CD4-positive, alpha-beta T cell treated with Interleukin-6 at 100 ng/mL for 8 hours (primary cell): ENCODE measurements at places on chromosomes 16 and 17.

- DNase-seq = peak; percentile 30
These were observed 2.6 kb downstream of the KAT2A start for GRCh38 chr17:42118545-42118944.

GRCh38 chr17:307741-308507 is 44.7 kb downstream of the RPH3AL start:
- no peak for DNase-seq

DNA sequence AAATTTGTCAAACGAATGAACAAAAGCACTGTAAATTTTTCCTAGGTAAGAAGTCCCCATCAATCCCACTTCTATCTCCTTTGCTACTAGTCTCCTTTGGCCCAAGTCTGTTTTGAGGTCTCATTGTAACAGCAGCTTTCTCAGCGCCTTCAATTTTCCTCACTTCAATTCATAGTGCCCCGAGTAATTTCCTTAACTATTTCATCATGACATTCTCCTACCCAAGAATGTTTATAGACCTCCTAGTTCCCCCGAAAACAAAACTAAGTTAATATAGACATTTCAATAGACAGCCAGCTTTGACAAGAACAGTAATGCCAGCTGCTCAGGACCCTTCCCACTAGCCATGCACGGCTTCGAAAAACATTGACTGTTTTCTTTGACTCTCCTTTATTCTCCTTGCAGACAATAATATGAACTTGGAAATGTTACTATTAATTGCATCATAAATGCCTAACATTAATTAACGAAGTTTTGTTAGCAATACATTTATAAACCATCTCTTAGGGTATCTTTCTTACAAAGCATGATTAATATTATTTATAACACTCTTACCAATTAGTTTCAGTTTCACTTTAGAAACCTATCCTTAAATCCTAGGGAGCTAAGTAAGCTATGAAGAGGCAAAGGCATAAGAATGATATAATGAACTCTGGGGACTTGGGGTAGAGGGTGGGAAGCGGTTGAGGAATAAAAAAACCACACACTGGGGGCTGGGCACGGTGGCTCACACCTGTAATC is 22.8 kb downstream of the GLG1 start:
- no peak for DNase-seq

GRCh38 chr17:81382851-81383250 is 12.4 kb upstream of the BAHCC1 start:
- no peak for DNase-seq

DNA sequence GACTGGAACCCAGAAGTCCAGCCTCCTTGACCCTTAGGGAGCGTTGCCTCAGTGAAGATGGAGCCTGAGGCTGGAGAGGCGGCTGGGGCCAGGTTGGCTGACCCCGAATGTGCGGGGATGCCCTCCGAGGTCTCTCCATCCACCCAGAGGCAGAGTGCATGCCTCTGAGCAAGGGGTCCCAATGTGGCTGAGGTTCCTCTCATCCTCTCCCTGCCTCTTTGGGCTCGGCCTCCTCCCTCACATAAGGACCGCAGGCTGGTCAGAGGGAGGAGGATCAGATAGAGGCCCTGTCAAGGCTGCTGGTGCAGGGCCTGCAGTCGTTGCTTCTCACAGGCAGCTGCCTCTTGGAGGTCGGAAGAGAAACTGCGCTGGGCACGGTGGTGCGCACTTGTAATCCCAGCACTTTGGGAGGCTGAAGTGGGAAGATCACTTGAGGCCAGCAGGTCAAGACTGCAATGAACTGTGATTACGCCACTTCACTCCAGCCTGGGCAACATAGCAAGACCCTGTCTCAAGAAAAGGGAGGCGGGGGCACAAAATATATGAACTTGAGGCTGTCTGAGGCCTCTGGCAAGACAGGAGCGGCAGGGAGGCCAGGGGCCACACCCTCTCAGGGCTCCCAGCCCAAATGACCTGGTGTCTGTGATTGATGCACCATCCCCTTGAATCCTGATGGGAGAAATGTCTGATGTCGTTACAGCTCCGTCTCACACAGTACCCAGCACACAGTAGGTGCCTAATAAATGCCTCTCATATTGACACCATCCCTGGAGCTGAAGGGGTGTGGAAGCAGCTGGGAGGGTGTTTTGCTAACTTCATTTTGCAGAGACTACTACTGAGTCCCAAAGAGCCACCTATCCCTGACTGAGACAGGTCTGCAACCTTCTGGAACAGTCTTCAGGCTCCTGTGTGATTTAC is 220.1 kb upstream of the GSE1 start:
- DNase-seq = no peak

DNA sequence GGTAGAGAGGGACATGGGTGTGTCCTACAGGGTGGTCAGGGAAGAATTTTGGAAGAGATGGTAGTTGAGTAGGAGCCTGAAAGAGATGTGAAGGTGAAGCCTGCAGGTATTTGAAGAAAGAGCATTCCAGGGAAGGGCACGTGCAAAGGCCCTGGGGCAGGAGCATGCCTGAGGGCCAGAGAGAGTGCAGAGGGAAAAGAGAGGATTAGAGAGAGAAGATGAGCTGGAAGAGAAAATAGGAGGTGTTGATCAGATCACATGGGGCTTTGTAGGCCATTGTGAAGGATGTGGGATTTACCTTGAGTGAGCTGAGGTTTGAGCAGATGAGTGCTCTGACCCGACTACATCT is 455.0 kb downstream of the HAPSTR1 start:
- DNase-seq = no peak

DNA sequence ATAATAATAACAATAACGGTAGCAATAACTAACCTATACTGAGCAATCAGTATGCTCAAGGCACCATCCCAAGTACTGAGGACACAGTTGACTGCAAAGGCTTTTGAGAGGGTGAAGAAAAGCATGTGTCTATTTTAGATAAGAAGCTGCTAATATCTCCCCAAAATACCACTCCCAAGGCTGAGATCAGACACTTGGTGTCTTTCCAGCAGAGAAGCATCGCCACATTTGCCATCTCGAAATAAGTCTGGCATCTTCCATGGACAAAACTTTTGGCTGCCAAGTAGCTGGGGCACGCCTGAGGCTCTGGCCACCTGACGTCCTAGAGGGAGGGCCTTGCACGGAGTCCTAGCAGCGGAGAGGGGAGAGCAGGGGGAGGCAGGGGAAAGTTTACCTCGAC is 39.0 kb downstream of the ZNF423 start:
- no peak for DNase-seq

GRCh38 chr16:30958175-30959079 is 873 bp downstream of the SETD1A start:
- DNase-seq = no peak

DNA sequence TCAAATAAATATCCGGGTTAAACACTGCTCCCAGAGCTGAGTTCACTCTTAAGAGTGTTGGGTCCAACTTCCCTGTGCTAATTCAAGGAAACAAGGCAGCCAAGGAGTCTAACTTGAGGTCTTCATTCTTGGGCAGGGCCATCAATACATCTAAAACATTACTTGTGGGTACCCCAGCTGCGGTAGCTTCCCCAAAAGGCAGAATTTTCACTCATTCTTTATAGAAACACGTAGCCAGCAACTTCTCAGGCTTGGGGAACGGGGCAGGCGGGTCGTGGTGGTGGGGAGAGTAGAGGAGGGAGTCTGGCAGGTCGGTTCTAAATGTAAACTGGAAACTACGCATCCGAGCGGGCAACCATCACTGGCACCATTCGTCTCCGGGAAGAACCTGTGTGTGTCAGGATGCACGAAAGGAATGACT is 666 bp upstream of the METTL9 start:
- DNase-seq = peak; percentile 9

GRCh38 chr16:88039591-88039990 is 88.4 kb downstream of the BANP start:
- no peak for DNase-seq

- DNase-seq = no peak
These were observed 39.6 kb downstream of the HLF start for GRCh38 chr17:55304171-55304859.

GRCh38 chr17:50396261-50397110 is 837 bp downstream of the LRRC59 start:
- DNase-seq = no peak

- DNase-seq = no peak
These were observed 8.1 kb downstream of the SLC5A11 start for GRCh38 chr16:24853830-24854229.

DNA sequence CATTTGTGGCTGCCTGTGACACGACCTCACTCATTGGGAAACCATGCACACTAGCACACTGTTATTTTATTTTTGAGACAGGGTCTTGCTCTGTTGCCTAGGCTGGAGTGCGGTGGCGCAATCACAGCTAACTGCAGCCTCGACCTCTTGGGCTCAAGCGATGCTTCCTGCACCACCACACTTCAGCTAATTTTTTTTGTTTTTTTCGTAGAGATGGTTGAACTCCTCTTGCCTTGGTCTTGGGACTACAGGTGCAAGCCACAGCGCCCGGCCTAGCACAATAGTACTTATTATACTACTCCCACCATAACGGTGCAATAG is 2.8 kb upstream of the NPTX1 start:
- DNase-seq = no peak

DNA sequence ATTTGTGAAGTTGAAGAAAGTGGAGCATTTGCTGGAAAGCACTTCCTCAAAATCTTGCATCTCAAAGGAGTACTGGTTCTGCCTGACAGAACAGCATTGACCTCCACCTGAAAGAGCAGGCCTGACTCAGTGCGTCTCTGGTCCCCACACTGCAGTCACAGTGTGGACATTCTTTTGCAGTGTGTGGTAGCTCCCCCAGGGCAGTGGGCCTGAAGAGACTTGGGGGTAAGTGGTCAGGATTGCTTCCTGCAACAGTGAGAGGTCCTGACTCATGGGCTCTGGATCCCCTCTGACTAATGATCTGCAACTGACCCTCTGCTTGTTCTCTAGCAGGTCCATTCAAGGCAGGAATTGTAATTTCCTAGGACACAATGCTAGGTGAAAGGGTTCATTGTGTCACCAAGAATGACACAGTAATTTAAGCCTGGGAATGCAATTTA is 204.9 kb upstream of the KCNJ16 start:
- DNase-seq = no peak

- no peak for DNase-seq
These were observed 270.6 kb upstream of the PMFBP1 start for GRCh38 chr16:72442385-72443158.

GRCh38 chr16:12447556-12447955 is 356.1 kb downstream of the CPPED1 start:
- no peak for DNase-seq

GRCh38 chr16:73289232-73289631 is 241.3 kb upstream of the ZFHX3 start:
- DNase-seq = no peak

DNA sequence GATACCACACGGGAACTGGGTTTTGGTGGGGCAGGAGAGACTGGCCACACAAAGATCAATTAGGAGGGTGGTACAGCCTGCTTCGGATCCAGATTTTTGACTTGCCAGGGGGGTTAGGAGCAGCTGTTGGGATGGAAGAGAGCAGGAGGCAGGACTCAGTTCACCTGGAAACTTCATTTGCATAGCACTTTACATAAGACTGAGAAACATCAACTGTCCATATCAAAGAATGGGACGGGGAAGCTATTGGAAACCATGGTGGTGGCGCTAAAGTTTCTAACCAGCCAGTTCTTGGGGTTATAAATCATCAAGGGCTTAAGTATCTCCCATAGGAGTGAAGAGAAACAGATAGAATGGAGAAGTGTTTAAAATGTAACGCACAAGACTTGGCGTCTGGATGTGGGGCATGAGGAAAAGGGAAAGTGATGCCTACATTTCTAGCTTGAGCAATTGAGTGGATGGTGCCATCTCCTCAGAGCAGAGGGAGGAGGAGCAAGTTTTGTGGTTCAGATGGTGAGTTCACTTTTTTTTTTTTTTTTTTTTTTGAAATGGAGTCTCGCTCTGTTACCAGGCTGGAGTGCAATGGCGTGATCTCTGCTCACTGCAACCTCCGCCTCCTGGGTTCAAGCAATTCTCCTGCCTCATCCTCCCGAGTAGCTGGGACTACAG is 6.4 kb upstream of the SRCAP start:
- no peak for DNase-seq

- DNase-seq = no peak
These were observed 169.8 kb upstream of the SDK2 start for GRCh38 chr17:73814075-73814474.

- DNase-seq = peak; percentile 66
These were observed 5.8 kb upstream of the RARA start for GRCh38 chr17:40303009-40303657.

DNA sequence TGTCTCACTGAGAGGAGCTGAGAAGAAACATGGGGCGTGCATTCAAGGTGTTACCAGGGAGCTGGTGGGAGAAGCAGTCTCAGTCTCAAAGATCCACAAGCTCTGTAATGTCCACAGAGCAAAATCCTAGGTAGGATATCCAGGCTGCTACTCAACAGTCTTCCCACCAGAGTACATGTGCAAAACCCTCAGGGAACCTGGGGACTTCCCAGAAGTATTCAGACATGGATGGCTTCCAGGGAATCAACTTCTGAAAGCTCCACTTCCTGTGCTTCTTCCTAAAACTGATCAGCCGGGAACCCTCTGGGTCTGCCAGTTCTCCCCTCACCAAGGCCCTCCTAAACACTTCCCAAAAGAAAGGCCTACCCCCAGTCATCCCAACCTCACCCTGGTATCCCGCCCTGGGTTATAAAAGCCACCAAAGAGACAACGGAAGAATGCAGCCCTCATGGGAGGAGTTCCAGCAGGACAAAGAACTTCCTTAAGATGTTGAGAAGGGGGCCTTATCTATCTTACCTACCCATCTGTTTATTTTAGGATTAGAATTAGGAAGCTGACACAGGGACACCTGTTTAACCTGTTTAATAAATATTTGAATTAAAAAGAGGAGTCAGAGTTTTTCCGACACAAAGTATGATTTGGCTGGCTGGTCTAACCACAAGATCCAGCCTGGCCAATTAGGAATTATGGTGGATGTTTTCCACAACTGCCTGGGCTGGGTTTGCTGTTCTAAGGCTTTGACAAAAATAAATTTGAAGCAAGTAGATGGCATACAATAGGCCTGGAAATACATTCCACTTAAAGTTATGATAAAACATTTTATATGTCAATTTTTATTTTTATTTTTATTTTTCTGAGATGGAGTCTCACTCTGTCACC is 37.0 kb downstream of the CUEDC1 start:
- no peak for DNase-seq

GRCh38 chr16:48442379-48442778 is 57.2 kb upstream of the SIAH1 start:
- no peak for DNase-seq

GRCh38 chr17:51692917-51693316 is 432.6 kb downstream of the UTP18 start:
- DNase-seq = no peak

GRCh38 chr17:62627219-62627903 is at the start of gene MRC2:
Gene MRC2 (plus strand): TSS chr17:62627670. CDS start chr17:62627803, 133 bp downstream.
- DNase-seq = peak; percentile 24

- no peak for DNase-seq
These were observed 59.9 kb downstream of the OR1D5 start for GRCh38 chr17:3003296-3004149.

- no peak for DNase-seq
These were observed 125.2 kb downstream of the IRF8 start for GRCh38 chr16:86024210-86024609.
